ENCODE measurements at places on chromosomes 7 and 10. TPM values are rescaled to one million over a fixed set of nuclear protein-coding genes. Genes with fewer than 3 reads are reported as not detected.

Gene CCL24
- not detected for total RNA-seq

Gene C10orf143
- 0.46 TPM for total RNA-seq

Gene SPACDR
- total RNA-seq: 1.6 TPM

Gene GRB10
- total RNA-seq: 78.2 TPM

Gene HHEX
- not detected for total RNA-seq

Gene VSTM4
- total RNA-seq: 9.5 TPM

Gene IGFBP3
- total RNA-seq: 265 TPM

Gene ANKRD22
- not detected for total RNA-seq

Gene IDI2
- total RNA-seq: not detected

Gene ENTPD1
- total RNA-seq: 0.06 TPM

Gene FERD3L
- not detected for total RNA-seq

Gene WNT8B
- total RNA-seq: not detected

GRCh38 chr10:114635797-114636550 is 22.1 kb downstream of the ABLIM1 start:
- no peak for DNase-seq

DNA sequence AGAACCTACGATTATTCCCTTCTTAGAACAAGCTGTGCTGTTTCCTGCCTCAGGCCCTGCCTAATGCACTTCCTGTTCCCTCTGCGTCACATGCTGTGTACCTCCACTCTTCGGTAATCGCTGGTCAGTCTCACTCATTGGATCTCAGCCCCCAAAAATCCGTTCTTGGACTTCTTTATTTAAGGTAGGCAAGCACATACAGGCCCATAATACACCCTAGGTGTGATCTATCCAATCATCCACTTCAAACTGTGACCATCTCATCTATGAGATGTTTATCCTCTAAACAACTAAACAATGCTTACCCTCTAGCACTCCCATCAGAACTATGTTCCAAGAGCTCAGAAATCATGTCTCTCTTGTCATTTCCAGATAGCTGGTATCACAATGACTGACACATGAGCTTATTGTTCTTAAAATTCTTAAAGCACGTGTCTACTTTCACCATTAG is 83.9 kb downstream of the CADPS2 start:
- no peak for DNase-seq

DNA sequence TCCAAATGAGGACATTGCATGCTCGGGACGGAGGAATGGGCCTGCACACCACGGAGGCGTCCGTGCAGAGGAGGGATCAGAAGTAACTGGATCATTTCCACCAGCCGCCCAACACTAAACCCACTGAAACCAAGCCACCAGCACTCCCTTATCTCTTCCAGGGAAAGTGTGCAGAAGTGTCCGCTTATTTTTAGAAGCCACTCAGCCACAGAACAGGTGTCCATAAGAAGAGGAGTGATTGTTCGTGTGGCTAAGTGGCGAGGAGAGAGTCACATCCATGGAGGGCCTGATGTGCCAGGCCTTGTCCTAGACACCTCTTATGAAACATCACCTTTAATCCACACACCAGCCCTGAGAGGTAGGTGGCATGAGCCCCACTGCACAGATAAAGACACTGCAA is 407.9 kb upstream of the NPVF start:
- no peak for DNase-seq

GRCh38 chr10:17506390-17506789 is 52.0 kb upstream of the ST8SIA6 start:
- DNase-seq: no peak

GRCh38 chr10:121598263-121599249 is at the start of gene FGFR2:
Gene FGFR2 (minus strand): TSS chr10:121598444. CDS start chr10:121593817, 4,627 bp downstream.
- peak; percentile 85 for DNase-seq

DNA sequence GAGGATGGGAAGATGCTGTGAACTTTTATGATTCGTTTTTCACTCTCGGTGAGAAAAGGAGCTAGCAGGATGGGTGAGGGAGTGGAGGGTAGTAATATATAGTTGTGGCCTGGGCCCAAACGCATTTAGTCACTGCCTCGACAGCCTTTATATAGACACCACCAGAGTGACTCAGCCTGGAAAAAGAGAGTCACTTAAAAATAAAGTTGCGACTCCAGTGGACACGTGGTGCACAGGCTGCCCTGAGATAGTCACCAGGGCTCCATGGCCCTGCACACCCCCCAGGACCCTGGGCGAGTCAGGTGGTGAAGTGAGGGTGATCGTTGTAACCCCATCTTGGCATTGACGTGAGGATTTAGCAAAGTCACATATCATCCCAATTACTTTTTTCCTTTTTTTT is 106.7 kb downstream of the CUX1 start:
- peak; percentile 78 for DNase-seq

DNA sequence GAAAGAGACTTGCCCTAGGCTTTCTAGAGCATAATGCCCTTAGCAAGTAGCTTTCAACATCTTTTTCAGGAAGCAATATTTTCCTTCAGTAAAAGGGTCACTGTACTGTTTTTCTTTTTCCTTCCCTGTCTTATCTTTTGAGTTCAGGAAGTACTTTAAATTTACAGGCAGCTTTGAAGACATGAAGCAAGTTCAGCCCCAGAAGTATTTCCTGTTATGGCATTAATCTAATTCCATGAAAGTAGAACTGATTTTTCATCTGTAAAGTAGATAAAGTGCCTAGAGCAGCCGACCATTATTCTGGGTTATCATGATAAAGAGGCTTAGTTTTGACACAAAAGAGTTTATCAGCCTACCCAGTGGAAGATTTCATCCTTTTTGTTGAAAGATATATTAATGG is 288.2 kb downstream of the ADK start:
- DNase-seq: no peak

DNA sequence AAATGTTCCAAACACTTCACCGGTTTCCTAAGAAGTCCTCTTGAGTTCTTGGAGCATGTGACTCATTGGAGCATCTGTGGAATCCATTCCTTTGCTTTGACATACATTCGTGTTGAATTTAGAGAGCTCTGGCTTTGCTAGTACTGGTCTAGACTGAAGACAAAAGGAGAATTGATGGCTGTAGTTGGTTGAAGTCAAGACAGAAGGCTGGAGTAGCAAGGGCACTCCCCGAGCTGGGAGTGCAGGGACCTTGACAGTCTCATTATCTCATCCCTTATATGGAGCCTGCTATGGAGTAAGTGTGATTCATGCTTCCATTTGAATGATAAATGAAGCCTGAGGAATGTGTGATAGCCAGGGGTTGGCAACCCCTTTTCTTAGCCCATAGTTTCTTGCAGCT is 1249.1 kb downstream of the TYW1 start:
- DNase-seq: no peak

DNA sequence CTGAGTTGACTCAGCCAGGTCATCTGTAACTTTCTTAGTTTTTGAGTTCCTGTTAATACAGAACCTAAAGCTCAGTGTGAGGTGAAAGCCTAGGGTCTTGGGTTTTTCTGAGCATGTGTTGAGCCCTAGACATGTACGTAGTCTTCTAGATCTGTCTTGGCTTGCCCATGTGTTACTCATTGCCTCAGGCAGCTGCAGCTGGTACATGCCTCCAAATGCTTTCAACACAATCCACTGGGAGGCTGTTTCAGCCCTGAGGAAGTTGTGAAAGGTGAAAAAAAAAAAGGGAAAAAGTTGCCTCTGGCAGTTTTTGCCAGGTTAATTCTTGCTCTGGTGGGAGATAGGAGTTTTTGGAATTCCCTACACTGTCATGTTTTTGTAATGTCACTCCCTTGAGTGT is 134.6 kb downstream of the RNF216 start:
- no peak for DNase-seq

DNA sequence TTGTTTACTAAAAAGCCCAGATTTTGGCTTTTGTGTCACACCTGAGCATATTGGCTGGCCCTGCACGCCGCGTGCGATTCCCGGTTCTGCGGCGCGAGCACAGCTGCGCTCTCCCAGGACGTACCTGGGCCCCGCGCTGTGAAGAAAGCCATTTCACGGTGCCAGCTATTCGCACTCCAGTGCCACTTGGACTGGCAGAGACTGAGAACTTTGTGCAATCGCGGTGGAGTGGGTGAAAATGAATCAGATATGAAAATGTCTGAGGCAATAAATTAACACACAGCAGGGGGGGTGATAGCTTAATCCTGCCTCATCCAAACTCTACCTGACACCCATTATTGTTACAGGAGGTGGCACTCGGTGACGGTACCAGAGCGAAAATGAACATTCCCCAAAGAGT is 330.1 kb upstream of the MGMT start:
- DNase-seq: peak; percentile 13

GRCh38 chr10:69894156-69894555 is 92.5 kb downstream of the COL13A1 start:
- DNase-seq: no peak

GRCh38 chr7:103640031-103640779 is 194.2 kb upstream of the SLC26A5 start:
- DNase-seq: peak; percentile 53

GRCh38 chr7:30412782-30413504 is 65.6 kb downstream of the NOD1 start:
- peak; percentile 75 for DNase-seq

DNA sequence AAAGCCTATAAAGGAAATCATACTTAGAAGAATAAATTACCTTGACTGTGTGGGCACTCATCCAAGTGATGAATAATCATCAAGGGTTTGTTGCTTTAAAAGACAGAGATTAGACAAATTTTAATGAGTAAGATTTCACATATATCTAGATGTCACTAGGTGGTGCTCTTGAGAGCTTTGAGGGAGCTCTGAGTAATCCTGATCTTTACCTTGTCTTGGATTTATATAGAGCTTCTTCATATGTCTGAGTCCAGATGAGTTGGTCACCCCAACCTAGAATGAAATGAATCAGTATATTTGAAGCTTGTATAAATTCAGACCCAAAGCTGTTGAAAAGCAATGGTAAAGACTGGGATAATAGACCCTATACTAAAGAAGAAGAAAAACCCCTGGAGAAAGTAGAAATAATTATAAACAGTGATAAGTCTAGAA is 3.7 kb downstream of the AGR2 start:
- peak; percentile 73 for DNase-seq

DNA sequence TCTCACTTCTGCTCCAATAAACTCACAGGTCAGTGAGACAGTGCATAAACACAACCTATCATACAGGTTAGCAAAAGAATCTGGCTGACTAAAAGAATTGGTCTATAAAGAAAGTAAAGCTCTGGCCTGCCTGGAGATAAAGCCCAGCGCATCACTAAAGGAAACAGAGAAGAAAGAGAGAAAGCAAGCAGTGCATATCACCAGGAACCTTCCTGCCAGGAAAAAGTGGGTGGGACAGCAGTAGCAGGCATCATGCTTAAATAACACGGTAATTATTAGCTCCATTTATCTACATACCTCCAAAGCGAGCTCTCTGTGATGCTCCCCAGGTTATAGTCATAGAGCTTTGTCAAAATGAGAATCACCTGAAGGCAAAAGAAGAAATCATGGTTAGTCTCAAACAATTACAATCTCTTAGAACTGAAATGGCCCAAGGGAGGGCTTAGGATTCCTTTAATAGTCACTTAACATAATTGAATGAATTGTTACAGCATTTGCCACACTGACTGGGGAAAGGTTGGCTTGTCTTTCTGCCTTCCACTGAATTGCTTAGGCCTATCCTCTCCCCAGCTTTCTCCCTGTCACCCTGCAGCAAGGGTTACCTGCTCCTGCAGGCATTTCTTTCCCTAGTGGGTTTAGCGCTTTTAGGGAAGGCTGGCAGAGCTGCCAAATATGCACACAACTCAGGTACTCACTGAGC is 208.1 kb downstream of the SORCS1 start:
- DNase-seq: no peak

- DNase-seq: no peak
Observed at GRCh38 chr7:87510411-87510875, 35.0 kb upstream of the ABCB4 start.

- peak; percentile 98 for DNase-seq
Observed at GRCh38 chr7:99267481-99267840, 5.2 kb upstream of the MYH16 start.

- DNase-seq: no peak
Observed at GRCh38 chr7:51867117-51867516, 550.5 kb upstream of the COBL start.

- no peak for DNase-seq
Observed at GRCh38 chr10:111972109-111972508, 211.5 kb downstream of the GPAM start.

GRCh38 chr10:111246136-111246535 is 169.3 kb downstream of the ADRA2A start:
- no peak for DNase-seq

DNA sequence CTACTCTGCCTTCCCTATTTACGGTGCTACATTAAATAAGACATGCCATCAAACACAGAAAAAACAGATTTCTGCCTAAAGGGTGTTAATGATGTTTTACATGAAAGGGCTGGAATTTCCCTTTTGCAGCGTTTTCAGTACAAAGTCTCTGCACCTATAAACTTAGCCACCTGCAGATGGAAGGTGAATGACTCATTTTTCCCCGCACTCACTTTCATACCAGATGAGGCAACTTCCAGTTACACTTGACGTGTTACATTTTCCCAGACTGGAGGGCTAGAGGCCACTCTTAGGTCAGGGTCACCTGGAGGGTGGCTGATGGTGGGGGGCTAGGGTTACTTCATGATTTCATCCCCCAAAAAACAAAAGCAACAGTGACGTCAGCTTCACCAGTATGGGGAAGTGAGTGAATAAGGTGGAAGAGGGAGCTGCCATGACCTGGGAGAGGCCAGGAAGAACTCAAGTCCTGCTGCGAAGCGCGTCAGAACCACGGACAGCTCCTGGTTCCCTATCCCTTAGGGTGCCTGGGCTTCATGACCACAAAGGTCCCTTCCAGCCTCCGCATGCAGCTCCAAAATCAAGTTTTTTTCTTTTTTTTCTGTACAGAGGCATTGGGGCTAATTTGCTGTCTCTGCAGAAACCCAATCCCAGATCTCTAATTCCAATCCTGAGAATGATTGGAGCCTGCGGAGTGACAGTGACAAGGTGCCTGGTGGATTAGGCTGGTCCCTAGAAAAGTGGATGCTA is 94.0 kb downstream of the ADARB2 start:
- DNase-seq: peak; percentile 74

GRCh38 chr7:25853314-25853713 is 298.7 kb upstream of the NFE2L3 start:
- DNase-seq: no peak

- no peak for DNase-seq
Observed at GRCh38 chr10:129704225-129704624, 237.2 kb downstream of the MGMT start.

DNA sequence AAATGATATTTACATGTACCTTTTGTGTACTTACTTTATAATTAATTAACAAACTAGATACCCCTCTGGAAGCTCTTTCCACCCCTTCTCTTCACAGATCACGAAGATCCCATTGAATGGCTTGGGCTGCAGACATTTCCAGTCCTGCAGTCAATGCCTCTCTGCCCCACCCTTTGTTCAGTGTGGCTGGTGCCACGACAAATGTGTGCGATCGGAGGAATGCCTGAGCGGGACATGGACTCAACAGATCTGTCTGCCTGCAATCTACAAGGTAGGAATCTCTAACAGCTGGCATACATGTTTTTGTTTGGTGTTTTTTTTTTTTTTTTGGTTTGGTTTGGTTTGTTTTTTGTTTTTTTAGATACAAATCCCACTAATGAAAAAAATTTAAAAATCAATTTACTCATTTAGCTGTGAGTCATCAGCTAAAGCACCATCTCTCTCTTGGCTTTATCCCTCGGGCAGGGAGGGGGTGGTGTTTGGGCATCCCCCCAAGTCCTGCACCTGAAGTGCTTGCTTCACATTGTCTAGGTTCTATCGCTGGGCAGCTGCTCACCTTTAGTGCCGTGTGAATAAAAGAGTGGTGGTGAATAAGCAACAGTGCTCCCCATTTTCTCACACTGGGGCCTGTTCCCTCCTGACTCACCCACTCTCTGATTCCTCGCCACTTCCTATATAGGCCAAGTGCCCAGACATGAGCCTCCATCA is 68.9 kb downstream of the MET start:
- no peak for DNase-seq
